ENCODE measurements at places on chromosomes 3 and 15. TPM values are rescaled to one million over a fixed set of nuclear protein-coding genes. Genes with fewer than 3 reads are reported as not detected.

The FOXL2NB gene
- total RNA-seq, result not detected

The EPHA6 gene
- not detected for total RNA-seq

The LDHAL6B gene
- total RNA-seq, result not detected

The THAP10 gene
- 7.8 TPM for total RNA-seq

The LYZL4 gene
- not detected for total RNA-seq

The ALG3 gene
- 24.8 TPM for total RNA-seq

The PLAAT1 gene
- not detected for total RNA-seq

The FBXL2 gene
- 23.2 TPM for total RNA-seq

The RBP2 gene
- total RNA-seq, result not detected

DNA sequence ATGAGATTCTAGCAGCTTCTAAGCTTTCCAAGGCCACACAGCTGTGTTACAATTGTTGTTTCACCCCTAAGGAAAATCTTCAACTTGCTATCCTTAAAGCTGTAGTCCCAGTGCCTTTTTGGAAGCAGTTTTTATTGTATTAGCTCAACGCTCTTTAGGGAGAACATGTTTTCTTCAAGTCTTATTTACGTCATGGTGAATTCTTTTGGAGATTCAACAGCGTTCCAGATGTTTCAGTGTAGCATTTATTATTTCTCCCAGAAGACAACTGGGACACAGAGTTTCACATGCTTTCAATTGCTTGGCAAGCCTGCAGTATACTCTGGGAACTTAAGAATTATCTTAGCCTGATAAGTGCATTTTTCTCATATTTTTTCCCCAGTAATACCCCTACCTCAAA is 888.3 kb downstream of the PLOD2 start:
- DNase-seq, result no peak

DNA sequence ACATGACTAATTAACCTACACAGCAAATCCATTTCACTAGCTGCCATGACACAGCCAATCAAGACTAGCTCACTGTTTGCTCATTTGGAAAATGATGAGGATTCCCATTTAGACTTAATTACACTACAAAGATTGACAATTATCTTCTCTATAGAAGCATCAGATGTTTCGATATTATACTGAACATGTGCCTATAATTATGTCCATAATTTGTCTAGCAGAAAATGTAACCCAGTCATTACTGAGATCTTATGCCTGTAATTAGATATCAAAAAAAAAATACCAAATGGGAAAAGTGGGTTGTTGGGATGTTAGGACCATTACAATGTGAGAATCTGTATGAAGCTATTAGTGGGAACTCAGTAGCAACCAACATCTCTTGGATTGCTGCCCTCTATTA is 344.2 kb upstream of the MCTP2 start:
- no peak for DNase-seq

DNA sequence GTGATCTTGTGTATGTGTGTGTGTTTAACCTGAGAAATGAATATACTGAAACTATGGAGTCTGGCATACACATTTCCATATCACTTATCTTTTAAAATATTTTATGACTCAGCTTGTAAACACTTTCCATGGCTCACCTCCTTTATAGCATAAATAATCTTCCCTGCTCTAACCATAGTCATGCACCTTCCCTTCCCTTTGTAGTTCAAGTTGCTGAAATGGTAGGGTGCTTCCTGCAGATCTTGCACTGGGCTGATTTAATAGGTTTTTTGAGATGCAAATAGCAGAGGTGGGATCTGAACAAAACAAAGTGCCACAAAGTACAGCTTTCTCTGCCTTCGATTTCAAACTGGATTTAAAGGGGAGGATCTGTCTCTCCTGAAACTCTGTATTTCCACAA is 712.7 kb upstream of the LMCD1 start:
- DNase-seq, result no peak

- DNase-seq, result no peak
Measured at GRCh38 chr3:126053513-126053912, 30.4 kb downstream of the SLC41A3 start.

DNA sequence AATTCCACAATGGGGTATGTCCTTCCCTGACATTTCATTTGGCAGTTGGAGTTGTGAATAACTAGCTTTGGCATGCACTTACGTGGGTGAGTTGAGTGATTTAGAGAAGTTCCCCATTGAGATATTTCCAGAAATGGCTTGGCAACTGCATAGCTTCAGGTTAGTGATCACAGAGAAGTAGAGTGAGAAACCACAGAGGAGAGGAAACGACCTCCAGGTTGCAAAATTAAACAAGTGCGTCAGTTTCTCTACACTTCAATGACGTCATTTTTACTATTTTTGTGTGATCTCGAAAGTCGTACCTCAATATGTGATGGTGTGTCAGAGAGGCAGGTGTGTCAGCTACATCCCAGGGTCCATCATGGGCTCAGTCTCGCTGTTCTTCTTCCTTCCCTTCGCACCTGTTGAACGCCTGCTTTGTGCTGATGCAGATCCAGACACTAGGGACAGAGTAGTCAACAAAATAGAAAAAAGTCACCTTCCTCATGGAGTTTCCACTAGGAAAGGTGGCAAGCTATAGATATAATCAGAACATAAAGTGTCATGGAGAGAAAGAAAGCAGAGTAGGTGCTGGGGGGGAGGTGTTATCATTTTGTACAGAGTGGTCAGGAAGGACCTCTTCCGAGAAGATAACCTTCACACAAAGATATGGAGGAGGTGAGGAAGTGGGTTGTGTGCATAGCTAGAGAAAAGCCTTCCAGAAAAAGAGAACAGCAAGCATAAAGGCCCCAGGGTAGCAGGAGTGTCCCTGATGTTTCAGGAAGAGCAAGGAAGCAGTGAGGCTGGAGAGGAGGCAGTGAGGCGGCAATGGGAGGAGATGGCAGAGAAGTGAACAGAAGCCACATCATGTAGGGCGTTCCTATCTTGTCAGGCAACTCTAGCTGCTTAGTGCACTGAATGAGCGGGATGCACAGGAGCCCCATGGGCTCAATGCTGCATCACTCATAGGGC is 75.6 kb downstream of the MCTP2 start:
- no peak for DNase-seq

DNA sequence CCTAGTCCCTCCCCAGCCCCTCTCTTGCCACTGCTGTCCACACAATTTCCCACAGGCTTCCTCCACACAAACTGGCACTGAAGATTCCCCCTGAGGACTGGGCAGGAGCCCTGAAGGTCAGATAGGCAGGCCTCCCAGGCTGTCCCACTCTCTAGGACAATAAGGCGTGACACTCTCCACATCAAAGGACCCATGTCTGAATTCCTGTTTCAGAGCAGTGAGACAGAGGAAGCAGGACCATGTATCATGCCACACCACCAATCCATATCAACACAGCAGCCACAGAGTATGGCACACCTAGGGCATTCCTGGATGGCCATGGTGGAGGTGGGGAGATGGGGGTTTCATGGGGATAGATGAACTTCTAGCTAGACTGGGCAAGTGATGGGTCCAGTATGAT is 13.8 kb upstream of the CCR1 start:
- no peak for DNase-seq

DNA sequence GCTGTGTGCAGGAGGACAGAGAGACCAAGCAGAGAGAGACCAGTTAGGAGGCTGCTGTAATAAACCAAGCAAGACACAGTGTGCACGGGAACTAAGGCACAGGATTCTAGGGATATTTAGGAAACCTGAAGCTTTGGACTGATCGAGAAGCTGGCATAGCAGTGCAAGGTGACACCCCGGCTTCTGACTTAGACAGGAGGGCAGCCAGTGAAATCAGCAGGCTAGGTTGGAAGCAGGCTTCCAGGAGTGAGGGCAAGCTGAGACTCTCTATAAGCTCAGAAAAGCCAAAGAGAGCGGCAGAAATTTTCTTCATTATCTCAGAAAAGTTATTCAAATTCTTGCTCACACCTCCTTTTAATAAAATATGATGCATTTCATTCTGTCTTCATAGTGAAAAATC is 104.6 kb downstream of the LIPC start:
- DNase-seq, result no peak

DNA sequence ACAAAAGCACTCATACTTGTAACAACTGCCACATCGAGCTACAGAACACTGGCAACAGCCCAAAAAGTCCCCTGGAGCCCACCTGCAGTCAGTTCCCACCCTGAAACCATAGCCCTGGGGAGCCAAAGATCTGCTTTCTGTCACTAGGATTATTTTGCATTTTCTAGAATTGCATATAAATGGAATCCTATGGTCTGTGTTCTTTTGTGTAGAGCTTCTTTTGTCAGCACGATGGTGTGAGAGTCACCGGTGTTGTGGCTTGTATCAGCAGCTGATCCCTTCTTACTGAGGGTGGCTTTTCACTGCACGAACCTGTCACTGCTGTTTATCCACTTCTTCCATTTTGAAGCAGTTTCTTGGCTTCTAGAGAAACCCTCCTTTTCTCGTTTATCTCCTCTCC is 60.1 kb upstream of the PRR23E start:
- DNase-seq, result no peak

DNA sequence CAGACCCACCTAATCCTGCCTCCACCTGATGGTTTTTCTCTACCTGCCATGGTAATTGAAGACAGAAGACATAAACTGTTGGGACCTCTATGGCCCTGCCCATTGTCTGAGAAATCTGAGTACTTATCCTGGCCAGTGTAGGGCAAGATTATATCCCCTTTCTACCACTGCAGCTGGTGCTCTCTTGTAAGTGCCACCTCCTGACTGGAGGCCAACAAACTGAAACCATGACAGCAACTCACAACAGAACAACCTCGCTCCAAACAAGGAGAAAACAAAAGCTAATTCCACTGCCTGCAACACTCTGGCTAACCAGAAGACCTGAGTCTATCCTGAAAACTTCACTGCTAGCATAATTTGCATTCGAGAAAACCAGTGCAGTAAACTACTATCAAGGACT is 82.9 kb downstream of the CLDN1 start:
- DNase-seq, result no peak

DNA sequence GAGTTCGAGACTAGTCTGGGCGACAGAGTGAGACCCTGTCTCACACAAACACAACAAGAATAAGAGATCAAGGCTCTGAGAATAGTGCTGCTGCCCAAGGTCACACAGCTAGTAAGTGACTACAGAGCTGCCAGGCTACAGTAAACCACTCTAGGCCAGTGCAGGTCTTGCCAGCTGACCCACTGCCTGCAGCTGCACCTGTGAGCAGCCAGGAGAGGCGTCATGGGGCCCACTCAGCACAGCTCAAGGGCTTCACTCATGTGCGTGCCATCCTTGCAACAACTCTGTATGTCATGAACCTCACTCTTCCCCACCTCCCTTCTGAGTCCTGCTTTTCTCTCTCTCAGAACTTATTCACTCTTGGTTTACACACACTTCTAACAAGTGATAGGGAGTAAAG is 176.7 kb downstream of the SMAD6 start:
- no peak for DNase-seq

- DNase-seq, result no peak
Measured at GRCh38 chr3:56919137-56919796, 117.5 kb upstream of the ARHGEF3 start.

GRCh38 chr15:34360298-34360697 is 6.7 kb downstream of the LPCAT4 start:
- no peak for DNase-seq

DNA sequence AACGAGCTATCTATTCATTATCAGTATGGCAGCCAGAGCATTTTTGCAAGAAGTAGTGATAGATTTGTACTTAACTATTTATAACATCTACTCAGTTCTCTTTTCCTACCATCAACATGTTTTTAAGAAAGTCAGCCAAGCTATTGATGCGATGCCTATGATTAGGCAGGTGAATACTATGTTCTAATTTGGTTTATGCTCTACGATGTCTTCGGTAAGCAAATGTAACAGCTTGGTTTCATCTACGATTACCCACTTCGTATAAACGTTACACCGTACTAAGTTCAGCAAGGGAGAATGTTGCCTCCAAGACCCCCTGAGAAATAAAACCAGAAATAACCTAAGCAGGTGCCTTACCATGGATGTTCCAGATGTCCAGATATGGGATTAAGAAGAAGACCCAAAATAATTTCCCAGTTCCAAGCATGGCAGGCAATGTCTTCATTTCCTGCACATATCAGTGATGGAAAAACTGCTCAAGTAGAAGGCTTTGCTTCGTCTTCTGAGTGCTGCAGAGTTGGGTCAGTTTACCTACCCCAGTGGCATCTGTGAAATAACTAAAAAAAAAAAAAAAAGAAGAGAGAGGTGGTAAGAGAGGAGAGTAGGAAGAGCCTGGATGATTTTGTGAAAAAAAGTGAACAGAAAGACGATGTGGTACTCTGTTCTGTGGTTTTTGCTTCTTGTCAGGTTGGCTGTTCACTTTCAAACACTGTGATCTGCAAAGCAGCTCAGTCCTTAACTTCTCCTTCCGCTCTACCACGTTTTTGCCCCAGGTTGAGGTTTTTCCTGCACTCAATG is at the start of gene BTLA:
TSS of gene BTLA (minus strand) at position 559 of the 798 bp plus-strand sequence. CDS start at position 445, 114 bp downstream.
- DNase-seq, result no peak

GRCh38 chr3:87173071-87173470 is 54.0 kb upstream of the CHMP2B start:
- no peak for DNase-seq

- no peak for DNase-seq
Measured at GRCh38 chr3:124916837-124917409, 17.6 kb downstream of the MUC13 start.

DNA sequence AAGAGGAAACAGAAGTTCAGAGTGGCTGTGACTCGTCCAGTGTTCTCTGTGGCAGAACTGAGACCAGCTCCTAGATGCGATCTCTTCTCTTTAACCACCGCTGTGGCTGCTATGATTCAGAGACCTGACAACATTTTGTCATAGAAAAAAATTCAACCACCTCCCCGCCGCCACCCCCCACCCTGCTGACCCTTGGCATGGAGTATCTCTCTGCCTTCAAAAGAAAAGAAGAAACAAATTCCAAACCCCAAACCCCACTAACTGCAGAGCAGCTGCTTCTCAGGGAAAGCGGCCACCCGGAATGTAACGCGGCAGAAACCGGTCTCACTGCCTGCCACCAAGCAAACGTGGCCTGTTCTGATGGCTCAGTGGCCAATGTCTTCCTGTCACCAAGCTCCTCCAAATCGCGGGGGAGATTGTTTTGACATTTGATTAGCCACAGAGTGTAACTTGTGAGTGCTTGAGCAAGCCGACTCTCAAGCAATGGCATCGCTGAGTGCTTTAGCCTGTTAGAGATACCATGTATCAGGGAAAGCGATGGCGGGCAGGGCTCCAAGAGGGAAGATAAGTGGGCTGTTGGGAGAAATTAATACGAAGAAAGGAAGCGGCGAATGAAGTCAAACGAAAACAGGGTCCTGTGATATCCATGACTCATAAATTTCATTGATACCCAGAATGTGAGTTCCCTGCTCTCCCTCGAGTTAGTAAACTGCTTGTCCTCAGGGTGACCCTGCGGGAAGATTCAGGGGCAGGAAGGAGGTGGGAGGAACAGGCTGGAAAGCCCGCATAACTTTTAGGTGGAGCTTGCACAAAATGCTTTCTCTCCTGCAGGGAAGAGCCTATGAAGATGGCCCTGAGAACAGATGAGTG is 44.8 kb upstream of the TLE3 start:
- DNase-seq, result no peak

Data from G401 (cell line).